ENCODE measurements at places on chromosomes 2 and 18.

GRCh38 chr2:18170642-18171041 lies 292.2 kb downstream of the KCNS3 start:
- no peak for DNase-seq

DNA sequence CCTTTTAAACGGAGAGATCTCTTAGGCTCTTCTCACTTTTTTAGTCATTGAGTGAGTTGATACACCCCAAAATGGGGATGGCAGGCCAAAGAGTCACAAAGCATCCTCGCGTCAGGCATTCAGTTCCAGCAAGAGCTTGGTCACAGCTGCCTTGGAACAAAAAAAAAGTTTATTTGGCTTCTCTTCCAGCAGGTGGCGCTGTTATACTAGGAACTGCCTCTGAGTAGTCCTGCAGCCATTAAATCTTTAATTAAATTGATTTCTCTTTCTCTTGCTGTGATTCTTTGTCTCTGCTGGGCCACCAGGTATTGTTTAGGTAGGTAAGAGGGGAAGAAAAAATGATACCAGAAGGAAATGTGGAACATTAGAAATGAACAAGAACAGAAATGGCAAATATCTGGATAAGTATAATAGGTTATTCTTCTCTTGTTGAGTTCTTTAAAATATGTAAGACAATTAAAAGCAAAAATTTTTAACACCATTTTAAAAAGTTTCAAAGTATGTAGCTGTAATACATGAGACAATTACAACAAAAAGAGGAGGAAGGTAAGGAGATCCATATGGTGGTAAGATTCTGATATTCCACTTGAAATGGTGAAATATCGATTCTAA lies 175.1 kb downstream of the GALNT1 start:
- peak; percentile 81 for DNase-seq

- DNase-seq = peak; percentile 89
Measured at GRCh38 chr2:169095621-169096105, 26.3 kb downstream of the DHRS9 start.

DNA sequence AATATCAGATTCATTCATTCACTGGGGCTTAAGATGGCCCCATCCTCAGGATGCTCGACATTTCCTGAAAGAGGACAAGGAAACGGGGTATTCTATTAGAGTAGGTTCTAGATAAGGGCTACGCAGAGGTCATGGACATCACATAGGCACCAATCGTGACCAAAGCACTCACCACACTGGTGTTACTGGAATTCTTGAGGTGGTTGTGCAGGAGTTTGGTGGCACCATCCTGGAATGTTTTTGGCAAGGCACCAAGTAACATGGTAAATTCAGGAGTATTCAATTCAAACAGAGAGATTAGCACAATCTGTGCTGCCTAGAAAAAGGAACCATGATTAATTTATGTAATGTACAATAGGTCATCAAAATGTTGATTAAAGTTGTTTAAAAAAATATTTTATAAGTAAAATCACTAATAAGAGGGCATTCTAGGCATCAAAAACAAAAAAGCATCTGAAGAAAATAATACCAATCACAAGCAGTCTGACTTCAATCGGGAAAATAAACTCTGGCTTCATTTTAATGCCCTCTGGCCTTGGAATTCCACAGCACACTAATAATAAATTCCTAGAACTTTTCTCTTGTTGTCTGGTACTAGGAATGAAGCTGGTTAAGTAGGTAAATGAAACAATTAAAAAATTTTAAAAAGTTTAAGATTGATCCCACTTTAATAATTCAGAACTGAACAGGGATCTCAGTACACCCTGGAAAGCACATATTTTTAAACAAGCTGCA lies 102.8 kb upstream of the TFCP2L1 start:
- no peak for DNase-seq

- DNase-seq = no peak
Measured at GRCh38 chr2:205689820-205690219, 7.5 kb downstream of the NRP2 start.

GRCh38 chr2:22283436-22283835 lies 1101.5 kb upstream of the KLHL29 start:
- DNase-seq = no peak

- no peak for DNase-seq
Measured at GRCh38 chr2:176751314-176752227, 461.0 kb upstream of the HNRNPA3 start.

GRCh38 chr2:46984642-46985476 lies 69.3 kb upstream of the MCFD2 start:
- DNase-seq = peak; percentile 87

- peak; percentile 63 for DNase-seq
Measured at GRCh38 chr2:240913810-240914644, 7.9 kb downstream of the CROCC2 start.

DNA sequence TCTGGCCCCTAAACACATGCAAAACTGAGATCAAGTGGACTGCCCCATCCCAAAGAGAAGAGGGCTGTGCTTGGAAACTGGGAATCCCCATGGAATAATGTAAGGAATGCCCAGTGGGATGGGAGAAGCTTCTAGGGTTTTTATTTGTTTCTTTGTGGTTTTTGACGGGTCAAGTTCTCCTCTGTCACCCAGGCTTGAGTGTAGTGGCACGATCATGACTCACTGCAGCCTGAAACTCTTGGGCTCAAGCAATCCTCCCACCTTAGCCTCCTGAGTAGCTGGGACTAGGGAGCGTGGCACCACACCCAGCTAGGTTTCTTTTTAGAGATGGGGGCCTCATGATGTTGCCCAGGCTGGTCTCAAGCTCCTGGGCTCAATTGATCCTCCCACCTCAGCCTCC lies 101.7 kb upstream of the ZSWIM2 start:
- DNase-seq = no peak

DNA sequence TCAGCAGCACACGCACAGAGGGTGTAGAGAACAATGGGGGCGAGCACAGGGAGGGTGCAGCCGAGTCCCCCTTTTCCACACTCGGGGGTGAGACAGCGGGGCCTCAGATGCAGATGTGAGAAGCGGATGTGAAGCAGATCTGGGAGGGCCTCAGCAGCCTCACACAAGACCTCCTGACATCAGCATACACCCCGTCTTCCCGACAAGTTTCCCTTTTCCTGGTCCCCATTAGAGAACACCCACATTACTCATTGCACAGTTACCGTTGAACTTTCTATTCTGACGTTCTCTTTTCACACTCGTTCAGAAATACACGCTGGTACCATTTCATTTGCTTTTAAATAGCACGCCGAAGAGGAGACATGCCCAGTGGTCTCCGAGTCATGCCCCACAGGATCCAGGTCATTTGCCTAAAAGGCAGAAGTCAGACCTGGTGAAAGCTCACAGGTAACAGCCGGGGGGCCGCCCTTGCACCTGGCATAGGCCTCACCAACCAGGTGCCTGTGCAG lies 129.5 kb upstream of the ID2 start:
- DNase-seq = no peak

- DNase-seq = no peak
Measured at GRCh38 chr2:101688261-101688660, 9.2 kb upstream of the MAP4K4 start.

- DNase-seq = peak; percentile 19
Measured at GRCh38 chr18:12057419-12058039, 36.1 kb upstream of the ANKRD62 start.

GRCh38 chr2:112004253-112004645 lies 50.8 kb upstream of the TMEM87B start:
- DNase-seq = peak; percentile 92

DNA sequence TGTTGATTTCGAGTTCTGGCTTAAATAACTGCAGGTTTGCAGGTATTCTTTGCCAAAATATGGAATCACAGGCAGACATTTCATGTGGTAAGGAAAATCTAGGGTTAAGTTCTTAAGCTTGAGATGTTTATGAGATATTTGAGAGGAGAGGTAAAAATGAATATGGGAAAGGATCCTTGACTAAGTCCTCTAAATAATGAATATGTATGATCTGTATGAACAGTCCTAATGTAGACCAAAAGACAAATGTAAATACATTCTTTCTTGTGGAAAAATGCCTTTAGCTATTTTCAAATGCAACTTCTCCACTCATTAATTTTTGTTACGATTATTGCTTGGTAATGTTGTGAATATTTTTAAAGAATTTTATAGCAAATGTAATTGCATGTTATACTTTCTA lies 1632.6 kb downstream of the SUCLG1 start:
- no peak for DNase-seq

DNA sequence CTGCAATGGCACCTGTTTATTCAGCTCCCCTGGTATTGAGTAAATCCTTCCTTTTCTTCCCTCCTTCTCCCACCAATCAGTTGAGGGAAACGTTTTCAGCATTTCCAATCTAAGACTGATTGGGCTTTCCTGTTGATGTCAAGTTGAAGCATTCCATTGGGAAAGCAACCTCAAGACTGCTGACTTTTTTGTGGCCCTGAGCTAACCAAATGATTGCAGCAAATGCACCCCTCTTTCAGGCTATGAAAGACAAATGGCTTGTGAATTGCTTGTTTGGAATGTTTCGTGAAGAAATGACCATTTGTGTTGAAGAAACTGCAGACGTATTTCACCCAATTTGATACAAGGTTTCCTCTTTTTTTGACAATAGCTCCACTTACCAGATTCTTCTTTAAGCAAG lies 303.5 kb downstream of the EPHA4 start:
- DNase-seq = no peak

GRCh38 chr2:64283006-64283570 lies 138.9 kb upstream of the PELI1 start:
- no peak for DNase-seq

- DNase-seq = no peak
Measured at GRCh38 chr2:124572934-124573634, 548.0 kb downstream of the CNTNAP5 start.

DNA sequence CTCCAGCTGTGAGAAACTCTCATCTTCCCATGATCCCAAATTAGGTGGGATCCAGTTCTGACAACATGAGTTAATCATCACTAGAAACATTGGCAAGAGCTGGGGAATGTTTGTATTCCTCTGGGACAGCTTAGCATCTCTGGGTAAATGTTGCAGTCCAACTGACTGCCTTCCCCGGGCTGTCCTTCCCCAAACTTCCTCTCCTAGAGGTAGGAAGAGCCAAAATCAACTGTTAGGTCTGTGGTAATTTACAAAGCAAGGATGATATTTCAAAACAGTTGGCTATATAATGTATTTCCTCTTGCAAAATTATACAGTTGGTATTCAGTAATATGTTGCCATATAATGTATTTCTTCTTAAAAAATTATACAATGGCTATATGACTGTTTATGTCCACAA lies 148.5 kb downstream of the MGAT5 start:
- DNase-seq = peak; percentile 40

DNA sequence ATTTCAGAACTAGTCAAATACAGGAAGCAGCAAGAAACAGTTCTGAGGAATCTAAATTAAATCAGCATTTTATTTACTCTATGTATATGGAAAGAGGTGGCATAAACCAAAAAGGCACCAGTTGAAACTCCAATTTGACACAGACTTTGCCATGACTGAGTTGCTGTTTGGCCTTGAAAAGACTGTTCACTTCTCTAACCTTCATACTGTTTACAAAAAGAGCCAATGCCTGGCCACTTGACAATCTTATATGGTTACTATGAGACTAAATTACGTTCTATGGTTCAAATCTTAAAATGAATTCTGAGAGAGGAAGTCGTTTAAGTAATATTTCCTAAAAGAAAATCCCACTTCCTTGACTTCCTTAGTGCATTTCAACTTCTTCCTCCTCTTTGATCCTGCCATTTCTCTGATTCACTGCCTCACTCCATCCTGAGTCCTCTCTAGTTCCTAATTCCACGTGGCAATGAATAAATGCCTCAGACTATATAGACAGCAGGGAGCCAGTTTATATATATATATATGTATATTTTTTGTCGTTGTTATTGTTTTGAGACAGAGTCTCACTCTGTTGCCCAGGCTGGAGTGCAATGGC lies 13.2 kb downstream of the CEP76 start:
- DNase-seq = no peak

DNA sequence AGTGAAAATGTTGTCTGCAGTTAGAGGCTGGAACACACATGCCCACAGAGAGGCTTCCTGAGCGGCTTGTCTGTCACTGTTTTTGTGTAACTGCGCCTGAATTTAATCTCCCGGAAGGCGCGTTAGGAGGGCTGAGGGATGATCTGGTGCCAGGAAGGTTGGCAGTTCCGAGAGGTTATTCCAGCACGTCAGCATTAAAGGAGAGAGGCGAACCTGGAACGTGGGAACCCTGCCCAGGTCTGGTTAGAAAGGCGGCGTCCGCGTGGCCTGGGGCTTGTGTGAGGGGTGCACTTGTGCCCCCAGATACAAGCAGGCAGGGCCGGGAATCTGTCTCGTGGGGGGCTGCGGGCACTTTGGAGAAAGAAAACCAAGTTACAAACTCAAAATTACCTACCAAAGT lies 75.3 kb downstream of the NFATC1 start:
- no peak for DNase-seq

GRCh38 chr2:190837420-190837819 lies 43.2 kb upstream of the GLS start:
- no peak for DNase-seq

DNA sequence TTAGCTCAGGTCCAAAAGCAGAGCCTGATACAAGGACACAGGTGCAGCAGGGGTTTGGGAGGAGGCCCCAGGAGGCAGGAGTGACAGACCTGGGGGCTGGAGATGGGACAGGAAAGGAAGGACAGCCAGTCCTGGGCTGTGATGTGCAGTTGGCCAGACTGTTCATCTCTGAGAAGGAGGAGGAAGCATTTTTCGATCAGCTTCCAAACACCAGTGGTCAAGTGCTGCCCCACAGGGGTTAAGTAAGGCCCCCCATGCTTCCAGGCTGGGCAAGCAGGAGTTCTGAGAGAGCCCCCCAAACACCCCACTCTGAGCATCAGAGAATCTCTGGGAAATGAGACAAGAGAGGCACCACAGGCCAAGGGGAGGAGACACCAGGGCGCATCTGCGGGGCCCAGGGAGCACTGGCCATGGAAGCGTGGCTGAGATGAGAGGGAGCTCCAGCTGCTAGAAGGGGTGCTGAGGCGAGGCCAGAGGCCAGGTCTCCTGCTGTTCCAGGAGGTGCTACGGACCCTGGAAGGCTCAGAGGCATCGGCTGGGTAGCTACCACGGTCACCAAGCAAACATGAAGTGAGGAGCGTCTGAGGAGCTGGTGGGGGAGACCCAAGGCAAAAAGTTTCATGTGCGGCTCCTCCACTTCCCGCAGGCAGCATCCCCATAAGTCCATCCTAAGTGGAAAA lies 5.6 kb upstream of the HDAC4 start:
- no peak for DNase-seq

- no peak for DNase-seq
Measured at GRCh38 chr2:207810200-207810788, 40.6 kb upstream of the FZD5 start.

- DNase-seq = no peak
Measured at GRCh38 chr2:226618875-226619605, 180.6 kb downstream of the IRS1 start.

GRCh38 chr2:118580651-118581050 lies 266.8 kb downstream of the EN1 start:
- DNase-seq = no peak

GRCh38 chr2:10038716-10039115 lies 4.6 kb upstream of the KLF11 start:
- DNase-seq = no peak

All from hematopoietic multipotent progenitor cell treated with erythropoietin and hydrocortisone succinate and interleukin-3 and kit ligand, for 4 days (in vitro differentiated cells).